ENCODE measurements at places on chromosomes 13 and 19.

DNA sequence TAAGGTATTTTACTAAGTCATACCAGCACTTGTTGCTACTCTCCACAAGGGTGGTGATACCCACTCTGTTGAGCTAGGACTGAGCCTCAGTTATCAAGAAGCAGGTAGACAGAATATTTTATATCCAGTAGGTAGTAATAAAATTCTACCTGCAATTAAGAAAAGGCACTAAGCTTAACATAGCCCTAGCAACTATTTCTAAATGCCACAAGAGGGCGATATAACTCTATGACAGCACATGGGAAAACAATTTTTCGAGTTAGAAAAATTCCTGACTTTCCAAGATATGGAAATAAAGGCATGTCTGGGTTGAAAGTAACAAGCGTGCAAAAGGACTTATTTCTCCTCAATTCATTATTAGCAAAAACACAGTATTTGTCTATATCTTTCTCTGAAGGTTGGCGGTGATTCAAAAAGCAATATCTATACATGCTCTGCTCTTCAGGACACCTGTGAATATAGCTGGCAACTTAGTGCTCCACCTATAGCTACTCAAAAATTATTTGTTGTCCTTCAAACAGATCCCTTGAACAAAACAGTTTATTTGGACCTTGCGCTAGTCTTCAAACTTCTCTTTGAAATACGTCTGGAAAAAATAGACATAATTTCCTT is 14.7 kb downstream of the CCDC169 start:
- DNase-seq, result no peak

GRCh38 chr13:21797736-21798135 is 126.9 kb downstream of the FGF9 start:
- no peak for DNase-seq

- DNase-seq, result no peak
Observed at GRCh38 chr13:111945086-111945485, 121.9 kb upstream of the SOX1 start.

DNA sequence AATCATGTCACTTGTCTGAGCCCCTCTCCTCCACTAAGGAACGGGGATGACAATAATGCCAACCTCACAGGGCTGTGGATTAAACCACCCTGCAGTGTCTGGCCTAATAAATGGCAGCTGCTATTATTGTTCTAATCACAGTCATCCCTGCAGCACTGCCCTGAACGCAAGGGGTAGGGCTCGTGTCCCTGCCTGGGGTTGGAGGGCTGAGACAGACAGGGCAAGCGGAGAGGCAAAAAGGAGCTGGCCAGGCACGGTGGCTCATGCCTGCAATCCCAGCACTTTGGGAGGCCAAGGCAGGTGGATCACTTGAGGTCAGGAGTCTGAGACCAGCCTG is 10.2 kb upstream of the KPTN start:
- DNase-seq, result no peak

DNA sequence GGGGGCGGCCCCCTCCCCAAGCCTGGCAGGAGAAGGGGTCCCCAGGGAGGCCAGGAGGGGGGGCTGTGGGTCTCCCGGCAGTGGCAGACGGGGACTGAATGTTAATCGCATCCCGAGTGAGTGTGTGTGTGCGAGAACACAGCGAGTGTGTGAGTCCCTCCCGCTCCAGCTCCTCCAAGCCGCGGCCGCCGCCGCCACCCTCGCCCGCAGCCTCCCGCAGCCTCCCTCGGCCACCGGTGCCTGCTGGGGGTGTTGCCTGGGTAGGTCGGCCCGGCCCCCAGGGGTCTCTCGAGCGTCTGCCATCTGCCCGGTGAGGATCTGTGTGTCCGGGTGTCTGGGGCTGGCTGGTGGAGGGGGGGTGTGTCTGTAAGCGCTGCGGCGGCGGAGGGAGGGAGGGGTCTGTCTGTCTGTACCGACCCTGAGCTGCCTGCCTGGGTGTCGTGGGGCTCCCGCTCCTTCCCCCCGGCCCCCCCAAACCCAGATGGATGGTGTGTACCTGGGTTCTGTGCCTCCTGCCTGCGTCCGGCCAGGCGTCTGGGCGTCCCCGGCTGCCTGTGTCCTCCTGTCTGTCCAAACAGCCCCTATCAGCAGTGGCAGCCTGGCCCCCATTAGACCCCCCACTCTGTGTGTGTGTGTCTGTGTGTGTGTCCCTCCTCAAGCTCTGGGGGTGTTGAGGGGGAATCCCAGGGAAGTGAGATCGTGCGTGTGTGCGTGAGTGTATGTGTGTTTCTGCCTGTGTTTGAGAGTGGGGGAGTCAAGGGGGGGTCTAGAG is at the start of gene GRIN2D:
GRIN2D (plus strand) TSS at position 110 of the 772 bp plus-strand sequence. CDS start 4,725 bp downstream, outside the sequence.
- DNase-seq, result no peak

DNA sequence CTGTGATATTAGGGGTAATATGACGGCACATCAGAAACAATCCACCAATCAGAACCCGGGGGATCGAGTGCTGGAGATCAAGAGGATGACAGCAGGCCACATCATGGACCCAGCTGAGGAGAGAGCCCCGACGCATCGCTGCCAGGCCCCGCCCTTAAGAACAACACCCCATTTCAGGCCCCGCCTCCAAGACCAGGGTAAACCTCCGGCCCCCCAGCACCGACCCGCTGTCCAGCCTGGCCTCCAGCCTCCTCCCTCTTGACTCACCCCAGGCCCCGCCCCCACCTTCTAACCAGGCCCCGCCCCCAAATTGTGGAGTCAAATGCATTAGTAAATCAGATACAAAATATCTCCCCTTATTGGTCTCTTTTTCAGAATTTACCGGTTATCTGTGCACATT is 4.7 kb upstream of the ZNF611 start:
- no peak for DNase-seq

DNA sequence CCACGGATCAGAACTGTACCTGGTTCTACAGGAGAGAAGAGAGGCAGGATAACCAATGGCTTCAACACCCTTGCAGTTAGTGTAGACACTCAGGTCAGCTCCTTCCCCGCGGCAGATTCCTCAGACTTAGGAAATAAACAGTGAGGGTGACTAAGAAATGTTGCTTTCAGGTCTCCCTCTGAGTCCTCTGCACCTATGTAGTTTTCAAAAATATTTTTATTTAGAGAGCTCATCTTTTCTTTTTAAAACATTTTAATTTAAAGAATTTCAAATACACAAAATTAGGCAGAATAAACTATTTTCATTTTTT is 195.2 kb downstream of the KLF12 start:
- DNase-seq, result no peak

- no peak for DNase-seq
Observed at GRCh38 chr19:32573492-32573794, 7.5 kb upstream of the PDCD5 start.

All from AG04449 (cell line).